ENCODE measurements at places on chromosomes 2 and 18. TPM values are rescaled to one million over a fixed set of nuclear protein-coding genes. Genes with fewer than 3 reads are reported as not detected.

ACTG2 gene
- total RNA-seq = not detected

SIX3 gene
- total RNA-seq = not detected

GAL3ST2 gene
- 0.37 TPM for total RNA-seq

FBXO48 gene
- 1.7 TPM for total RNA-seq

FKBP7 gene
- 8.4 TPM for total RNA-seq

ERBB4 gene
- total RNA-seq = not detected

CAVIN2 gene
- total RNA-seq = 16.4 TPM

CMPK2 gene
- total RNA-seq = 0.40 TPM

PDE6D gene
- 13.2 TPM for total RNA-seq

LAMA3 gene
- 269 TPM for total RNA-seq

TEX44 gene
- not detected for total RNA-seq

PRKAG3 gene
- not detected for total RNA-seq

SLC14A1 gene
- not detected for total RNA-seq

IGFBP2 gene
- 18.3 TPM for total RNA-seq

CXCR2 gene
- total RNA-seq = not detected

UGT1A8 gene
- total RNA-seq = not detected

HDAC4 gene
- 21.8 TPM for total RNA-seq

SYT4 gene
- total RNA-seq = not detected

HS1BP3 gene
- 25.1 TPM for total RNA-seq

TBR1 gene
- total RNA-seq = 0.26 TPM

RGPD3 gene
- total RNA-seq = 0.20 TPM

CAD gene
- 59.5 TPM for total RNA-seq

HK2 gene
- total RNA-seq = 40.4 TPM

OSR1 gene
- 1.3 TPM for total RNA-seq

SERPINB2 gene
- 0.47 TPM for total RNA-seq

LYG1 gene
- 1.2 TPM for total RNA-seq

AMMECR1L gene
- total RNA-seq = 32.6 TPM

DDX1 gene
- total RNA-seq = 97.8 TPM

MC4R gene
- not detected for total RNA-seq

CNTNAP5 gene
- not detected for total RNA-seq

TDRD15 gene
- total RNA-seq = not detected

AQP12A gene
- not detected for total RNA-seq
